ENCODE measurements at places on chromosomes 2 and 18.
A peak's percentile ranks its signal among the peaks of the same experiment; 100 is the strongest.

GRCh38 chr2:150429384-150429961 lies 58.0 kb downstream of the RND3 start:
- no peak for DNase-seq

- DNase-seq, result no peak
Measured at GRCh38 chr18:53946594-53946993, 277.9 kb downstream of the MBD2 start.

DNA sequence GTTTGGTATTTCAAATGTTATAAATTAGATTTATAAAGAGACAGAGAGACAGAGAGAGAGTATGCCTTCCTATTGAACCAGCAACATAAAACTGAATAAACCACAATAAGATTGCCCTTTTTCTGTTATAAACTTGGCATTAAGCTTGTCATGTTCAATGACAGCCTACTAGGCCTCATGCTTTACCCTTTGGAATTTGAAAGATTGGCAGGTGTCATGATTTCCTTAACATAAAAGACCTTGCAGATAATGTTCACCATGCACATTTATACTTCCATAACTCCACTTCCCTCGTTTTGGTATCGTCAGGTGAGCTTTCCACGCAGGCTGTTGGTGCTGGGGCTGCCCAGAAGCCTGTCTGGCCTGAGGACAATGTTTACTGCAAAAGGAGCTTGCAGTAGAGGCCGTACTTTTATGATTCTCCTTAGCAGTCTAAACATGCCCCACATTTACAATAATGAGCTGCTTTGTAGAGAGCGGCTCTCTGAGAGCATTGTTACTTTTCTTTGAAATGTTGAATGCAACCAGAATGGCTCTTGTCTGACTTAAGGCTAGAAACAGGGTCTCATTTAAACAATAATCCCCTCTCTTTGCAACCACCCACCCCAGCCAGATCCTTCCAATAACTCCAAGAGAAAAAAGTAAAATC lies 379.1 kb upstream of the ATP5MC3 start:
- no peak for DNase-seq

DNA sequence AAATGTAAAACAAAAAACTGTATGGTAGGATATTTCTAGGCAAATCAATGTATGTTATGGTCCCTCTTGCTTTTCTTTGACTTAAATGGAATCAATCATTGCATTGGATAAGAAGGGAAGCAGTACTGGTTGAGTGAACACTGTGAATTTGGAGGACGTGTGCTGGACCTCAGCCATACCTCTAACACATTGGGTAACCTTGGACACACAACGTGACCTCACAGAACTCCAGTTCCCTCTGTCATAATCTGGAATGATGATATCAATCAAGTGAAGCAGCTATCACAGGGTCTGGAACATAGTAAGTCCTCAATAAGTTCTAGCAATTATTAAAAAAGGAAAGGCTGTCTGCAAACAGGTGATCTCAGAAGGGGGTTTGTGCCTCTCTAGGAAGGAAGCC lies 474.9 kb upstream of the TCF4 start:
- no peak for DNase-seq

DNA sequence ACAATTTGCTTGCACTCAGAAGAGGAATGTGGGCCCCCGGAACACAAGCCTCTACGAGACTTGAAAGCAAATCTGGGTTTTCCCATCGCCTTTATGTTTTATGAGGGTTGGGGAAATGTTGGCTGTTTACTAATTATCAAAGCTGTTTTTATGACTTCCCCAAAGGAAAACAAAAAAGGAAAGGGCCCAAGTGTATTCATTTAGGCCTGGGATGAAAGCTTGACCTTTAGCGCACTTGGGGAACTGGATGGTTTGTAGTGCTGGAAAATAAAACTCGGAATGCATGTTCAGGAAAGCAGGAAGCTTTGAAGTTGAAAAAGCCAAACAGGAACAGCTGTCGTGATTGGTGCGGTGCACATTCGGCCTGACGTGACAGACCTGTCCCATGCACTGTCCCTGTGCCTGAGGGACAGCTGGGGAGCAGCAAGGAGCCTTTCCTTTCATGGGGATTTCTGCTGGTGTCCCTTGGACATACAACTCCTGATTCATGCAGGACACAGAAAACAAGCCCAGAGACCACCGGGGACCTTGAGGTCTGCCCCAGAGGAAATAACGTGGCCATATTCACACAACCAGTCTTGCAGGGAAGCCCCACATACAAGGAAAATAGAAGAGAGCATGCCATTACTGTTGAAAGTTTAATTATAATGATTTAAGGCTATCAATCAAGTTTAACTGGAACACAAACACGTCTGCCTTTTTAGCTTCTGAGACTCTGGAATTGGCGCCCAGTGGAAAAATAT lies 169.7 kb upstream of the APCDD1 start:
- no peak for DNase-seq

- DNase-seq, result no peak
Measured at GRCh38 chr18:44065206-44065605, 615.5 kb upstream of the SETBP1 start.

DNA sequence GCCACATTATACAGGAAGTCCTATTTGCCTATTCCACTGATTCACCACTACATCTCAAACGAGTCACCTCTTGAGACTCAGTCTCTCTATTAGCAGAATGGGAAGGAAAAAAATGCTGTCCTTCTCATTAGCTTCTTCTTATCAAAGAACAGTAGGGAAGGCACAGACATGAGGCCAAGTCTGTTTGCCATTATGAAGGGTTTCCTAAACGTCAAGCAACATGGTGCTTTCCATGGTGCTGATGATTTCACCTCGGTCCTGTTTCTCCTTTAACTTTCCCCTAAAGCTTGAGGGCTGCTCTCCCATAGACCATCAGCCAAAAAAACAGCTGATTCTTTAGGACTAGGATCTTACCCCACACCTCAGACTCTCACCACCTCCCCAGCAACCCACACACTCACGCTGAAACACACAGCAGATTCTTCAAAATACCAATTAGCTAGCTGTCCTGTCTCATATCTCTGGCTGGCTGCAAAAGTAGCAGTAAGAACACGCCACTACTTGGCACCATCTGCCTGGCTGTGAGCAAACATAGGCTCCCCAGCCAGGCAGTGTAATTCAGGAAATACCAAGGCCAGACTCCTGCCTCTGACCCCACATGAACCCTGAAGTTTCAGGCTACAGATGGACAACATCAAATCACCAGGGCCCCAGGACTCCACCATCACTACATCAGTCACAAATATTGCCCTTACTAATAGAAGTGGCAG lies 30.5 kb downstream of the GALNT14 start:
- no peak for DNase-seq

- DNase-seq, result no peak
Measured at GRCh38 chr18:7370802-7371201, 139.9 kb downstream of the LRRC30 start.

DNA sequence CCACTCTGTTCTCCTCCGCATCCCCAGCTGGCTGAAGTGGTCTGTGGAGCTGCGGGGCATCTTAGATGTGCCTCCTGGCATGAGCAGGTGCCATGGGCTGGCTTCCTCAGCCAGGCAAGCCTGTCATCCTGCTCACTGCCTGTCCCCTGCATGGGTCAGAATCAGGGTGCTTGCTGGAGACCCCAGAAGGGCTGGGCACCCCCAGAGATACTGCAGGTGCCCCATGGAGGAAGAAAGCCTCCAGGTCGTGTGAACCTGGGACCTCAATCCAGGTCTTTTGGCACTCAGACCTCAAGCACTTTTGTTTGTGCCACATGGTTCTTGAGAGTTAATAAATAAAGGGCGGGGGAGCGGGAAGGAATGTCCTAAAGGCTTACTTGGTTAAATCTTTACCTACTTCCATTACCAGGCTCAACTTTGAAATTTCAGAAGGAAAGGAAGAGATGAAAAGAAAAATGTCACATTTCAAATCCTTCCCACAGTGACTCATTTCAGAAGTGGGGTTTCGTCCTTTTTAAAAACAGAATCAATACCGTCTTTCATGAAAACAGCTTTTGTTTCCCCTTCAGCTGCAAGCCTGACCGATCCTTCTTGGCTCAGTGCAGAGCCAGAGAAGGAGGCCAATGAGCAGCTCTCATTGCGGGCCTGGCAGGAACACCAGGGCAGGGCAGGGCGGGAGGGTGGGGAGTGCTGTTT lies 69.9 kb downstream of the RHOB start:
- no peak for DNase-seq

GRCh38 chr2:144461308-144461766 lies 58.6 kb downstream of the ZEB2 start:
- DNase-seq, result no peak

DNA sequence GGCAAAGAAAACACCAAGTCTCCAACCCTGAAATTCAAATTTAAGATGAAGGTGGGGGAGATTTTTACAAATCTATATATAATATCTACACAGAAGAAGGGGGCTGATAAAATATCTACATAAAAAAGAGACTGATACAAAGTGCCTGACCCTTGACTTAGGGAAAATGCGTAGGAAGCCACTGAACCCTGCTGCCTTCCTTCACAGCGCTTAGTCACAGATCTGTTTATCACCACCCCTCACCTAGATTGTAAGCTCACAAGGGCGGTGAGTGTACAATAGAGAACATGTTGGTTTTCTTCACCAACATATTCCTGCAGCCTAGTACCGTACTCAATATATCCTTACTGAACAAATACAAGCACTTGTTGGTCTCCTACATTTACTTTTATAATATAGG lies 54.3 kb downstream of the NOL10 start:
- DNase-seq, result no peak

GRCh38 chr2:49616800-49617199 lies 462.5 kb upstream of the FSHR start:
- DNase-seq, result peak; percentile 3
